ENCODE measurements at places on chromosomes 7 and 10.

DNA sequence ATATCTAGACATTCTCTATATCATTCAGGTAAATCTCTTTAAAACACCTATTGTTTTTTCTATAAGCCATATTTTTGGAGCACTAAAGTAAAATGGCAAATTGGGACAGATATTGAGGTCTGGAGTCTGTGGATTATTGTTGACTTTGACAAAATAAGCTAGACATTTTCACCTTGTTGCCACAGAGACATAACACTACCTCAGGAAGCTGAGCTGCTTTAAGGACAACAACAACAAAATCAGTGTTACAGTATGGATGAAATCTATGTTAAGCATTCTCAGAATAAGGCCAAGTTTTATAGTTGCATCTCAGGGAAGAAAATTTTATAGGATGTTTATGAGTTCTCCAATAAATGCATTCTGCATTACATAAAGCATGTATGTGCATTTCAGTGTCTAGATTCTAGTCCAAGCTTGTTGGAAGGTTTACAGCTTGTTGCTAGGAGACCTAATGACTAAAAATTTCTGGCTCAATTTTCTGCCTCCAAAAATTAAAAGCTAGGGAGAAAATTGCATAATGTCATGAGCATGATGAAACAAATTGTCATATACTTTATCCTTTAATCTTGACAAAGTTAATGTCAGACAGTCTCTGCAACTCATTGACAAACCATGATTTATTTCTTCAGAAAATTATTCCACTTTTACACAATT lies 18.3 kb downstream of the LIPM start:
- DNase-seq = no peak

DNA sequence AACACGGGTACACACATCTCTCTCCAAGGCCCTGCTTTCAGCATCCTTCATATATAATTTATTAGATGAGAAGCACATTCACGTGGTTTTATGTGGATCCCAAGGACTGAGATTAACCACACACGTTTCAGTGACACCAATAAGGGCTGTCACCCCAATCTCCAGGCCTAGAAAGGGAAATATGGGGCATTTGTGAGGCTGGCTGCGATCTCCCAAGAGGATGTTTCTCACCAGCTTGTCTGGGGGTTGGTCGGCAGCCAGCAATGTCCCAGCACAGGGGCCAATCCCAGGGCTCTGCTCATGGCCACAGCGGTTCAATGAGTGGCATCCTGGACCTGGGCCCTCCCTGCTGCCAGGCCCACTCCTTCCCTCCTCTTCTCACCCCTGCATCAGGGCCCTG lies 115.5 kb downstream of the ITIH5 start:
- no peak for DNase-seq

DNA sequence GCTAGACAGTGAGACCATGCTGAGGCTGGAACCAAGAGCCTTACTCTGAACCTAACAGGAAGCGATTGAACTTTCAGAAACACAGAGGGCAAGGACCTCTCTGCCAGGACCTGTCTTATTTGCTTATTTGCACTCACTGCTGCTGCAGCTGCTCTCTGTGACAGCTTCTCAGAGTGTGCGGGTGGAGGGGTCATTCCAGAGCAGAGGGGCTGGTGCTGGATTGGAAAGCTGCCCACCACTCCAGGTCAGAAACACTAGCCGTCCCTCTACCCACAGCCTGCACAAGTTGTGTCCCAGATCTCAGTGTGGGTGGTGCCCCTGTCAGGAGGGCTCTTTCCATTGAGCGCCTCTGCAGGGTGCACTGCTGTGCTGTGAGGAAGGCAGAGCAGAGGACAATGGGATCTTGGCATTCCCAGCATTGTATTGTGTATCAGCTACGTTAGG lies 126.2 kb downstream of the CCNY start:
- no peak for DNase-seq

GRCh38 chr7:132575419-132575981 lies 770 bp downstream of the PLXNA4 start:
- DNase-seq = no peak

DNA sequence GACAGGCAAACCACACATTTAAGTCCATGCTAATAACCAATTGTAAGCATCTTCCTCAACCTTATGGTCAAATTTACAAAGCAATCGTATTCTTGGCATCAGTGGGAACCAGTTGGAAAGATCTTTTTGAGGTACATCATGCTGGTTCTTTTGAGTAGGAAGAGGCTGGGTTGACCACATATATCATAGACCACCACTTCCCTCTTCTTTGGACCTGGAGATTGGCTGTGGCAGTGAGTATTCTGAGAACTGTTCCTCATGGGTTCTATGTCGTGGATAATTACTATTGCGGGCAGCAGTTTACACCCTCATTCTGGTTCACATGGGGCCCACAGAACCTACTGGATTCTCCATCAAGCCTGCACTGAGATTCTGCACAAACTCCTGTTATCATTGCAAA lies 35.5 kb upstream of the C1GALT1 start:
- DNase-seq = no peak

DNA sequence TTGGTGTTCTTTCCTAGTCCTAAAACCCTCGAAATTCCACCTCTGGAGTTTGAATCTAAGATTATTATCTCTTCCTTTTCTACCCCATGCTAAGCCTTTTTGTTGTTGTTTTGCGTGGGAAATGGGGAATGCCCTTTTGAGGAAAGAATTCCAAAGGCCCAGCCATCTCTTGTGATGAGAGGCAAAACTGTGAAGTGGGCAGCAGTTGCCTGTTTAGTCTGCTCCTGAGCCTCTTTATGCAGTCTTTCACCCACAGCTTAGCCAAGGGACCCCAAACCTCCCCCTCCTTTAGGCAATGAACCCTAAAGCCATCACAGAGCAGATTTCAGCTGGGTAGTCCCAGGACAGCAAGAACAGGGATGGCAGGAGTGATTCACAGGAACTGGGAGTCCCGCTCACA lies 95.5 kb downstream of the DNMBP start:
- no peak for DNase-seq

DNA sequence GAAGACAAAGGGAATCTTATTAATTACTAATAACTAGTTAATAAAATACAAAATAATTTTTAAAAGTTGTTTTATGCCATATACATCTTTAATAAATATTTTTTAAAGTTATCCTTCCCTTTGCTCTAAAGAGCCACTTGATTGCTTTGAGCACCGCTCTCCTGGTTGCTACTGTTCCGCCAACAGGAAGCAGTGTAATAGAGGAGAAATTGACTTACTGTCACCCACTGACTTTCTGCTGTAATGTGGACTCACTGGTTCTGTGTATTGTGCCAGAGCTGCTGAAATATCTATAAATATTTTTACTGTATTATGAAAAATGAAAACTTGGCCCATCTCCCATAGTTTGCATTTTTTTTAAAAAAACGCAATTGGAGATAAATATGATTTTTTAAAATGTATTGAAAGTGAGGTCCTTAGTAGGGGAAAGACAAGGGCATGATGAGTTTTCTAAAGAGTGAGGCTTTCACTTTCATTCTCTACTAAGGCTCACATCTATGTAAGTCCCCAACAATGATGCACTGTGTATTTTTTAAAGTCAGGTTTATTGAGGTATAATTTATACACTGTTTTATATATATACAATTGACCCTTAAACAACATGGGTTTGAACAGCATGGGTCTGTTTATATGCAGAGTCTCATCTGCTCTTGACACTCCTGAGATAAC lies 100.5 kb downstream of the NPY start:
- DNase-seq = no peak

Data from NCI-H1436 treated with DMSO at 0.1 percent for 48 hours (cell line).